ENCODE measurements at places on chromosomes 6 and 20. TPM values are rescaled to one million over a fixed set of nuclear protein-coding genes. Genes with fewer than 3 reads are reported as not detected.

The TCP11 gene
- not detected for total RNA-seq

The OTOR gene
- total RNA-seq = not detected

The WFDC10A gene
- not detected for total RNA-seq

The DOK5 gene
- not detected for total RNA-seq

The PPP1R16B gene
- total RNA-seq = 89.9 TPM

The DEF6 gene
- 66.3 TPM for total RNA-seq

The KCNK16 gene
- not detected for total RNA-seq

The GJA1 gene
- total RNA-seq = 0.45 TPM

The UNC5CL gene
- total RNA-seq = 0.74 TPM

The LTV1 gene
- total RNA-seq = 30.8 TPM

The FAM83B gene
- total RNA-seq = 0.05 TPM

The GFRA4 gene
- total RNA-seq = not detected

The NCOA5 gene
- 30.3 TPM for total RNA-seq

The DEFB124 gene
- not detected for total RNA-seq

The PDE7B gene
- total RNA-seq = not detected

The IL17A gene
- total RNA-seq = not detected

The CLPSL2 gene
- 1.3 TPM for total RNA-seq

The VSX1 gene
- total RNA-seq = not detected

The MAP3K7 gene
- 20.3 TPM for total RNA-seq

The KCNQ5 gene
- 5.0 TPM for total RNA-seq

The HSPA12B gene
- total RNA-seq = not detected

The EPHA7 gene
- not detected for total RNA-seq

The NFATC2 gene
- total RNA-seq = 20.0 TPM

The SLC12A5 gene
- total RNA-seq = 3.1 TPM

The CYP24A1 gene
- total RNA-seq = 0.69 TPM

The ZNF391 gene
- total RNA-seq = 1.0 TPM

The HLA-DQB2 gene
- 27.1 TPM for total RNA-seq

The PLA2G7 gene
- not detected for total RNA-seq

The RPS6KA2 gene
- 1.0 TPM for total RNA-seq

The SIM1 gene
- not detected for total RNA-seq

The C6orf163 gene
- 1.4 TPM for total RNA-seq

The KLC4 gene
- total RNA-seq = 9.5 TPM

The THEMIS gene
- not detected for total RNA-seq

The CFB gene
- total RNA-seq = 0.44 TPM

The LHFPL5 gene
- not detected for total RNA-seq

The C20orf144 gene
- 0.11 TPM for total RNA-seq

The ZKSCAN4 gene
- 6.4 TPM for total RNA-seq

The TFAP2D gene
- not detected for total RNA-seq

The SYS1 gene
- total RNA-seq = 9.5 TPM

The CD24 gene
- 17.6 TPM for total RNA-seq

The DBNDD2 gene
- total RNA-seq = 1.0 TPM
